Lower lobe of right lung (tissue), 2 donors: ENCODE measurements at places on chromosomes 5 and 9. TPM values are rescaled to one million over a fixed set of nuclear protein-coding genes. Genes with fewer than 3 reads are reported as not detected.

DNA sequence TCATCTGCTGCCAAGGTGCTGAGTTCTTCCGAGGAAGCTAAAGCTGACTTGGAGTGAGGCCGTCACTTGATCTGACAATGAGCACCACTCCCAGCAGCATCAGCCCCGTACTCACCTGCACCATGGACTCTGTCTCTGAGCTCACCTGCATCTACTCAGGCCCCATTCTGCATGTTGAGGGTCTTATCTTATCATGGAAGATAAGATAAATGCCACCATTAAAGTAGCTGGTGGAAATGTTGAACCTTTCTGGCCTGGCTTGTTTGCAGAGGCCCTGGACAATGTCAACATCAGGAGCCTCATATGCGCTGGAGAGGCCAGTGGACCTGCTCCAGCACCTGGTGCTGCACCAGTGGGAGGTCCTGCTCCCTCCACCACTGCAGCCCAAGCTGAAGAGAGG, 35.0 kb upstream of the HMGCS1 start:
- no peak for DNase-seq
- no peaks in the 10 kb centered on the region for H3K4me1 ChIP-seq
- H3K27me3 ChIP-seq, result no peaks in the 10 kb centered on the region
- no peak overlapping the region for H3K27ac ChIP-seq
- no peak overlapping the region for H3K4me3 ChIP-seq

DNA sequence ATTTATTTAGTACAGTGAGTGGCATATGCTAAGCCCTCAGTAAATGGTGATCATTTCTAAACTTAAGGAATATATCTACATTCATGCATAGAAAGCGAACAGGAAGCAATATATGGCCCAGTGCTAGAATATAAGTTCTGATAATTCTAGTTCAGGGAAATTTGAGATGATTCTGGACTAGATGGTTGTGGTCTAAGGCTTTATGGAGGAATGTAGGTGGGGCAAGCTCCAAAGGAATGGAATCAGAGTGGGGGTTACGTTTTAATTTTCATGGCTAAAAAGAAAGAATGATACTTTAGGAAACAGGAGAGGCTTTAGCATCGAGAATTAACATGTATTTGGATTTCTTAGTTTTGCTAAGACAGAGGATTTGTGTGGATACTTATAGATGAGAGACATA, 56.1 kb downstream of the MTREX start:
- no peak overlapping the region for H3K27ac ChIP-seq
- no peaks in the 10 kb centered on the region for H3K4me1 ChIP-seq
- no peaks in the 10 kb centered on the region for H3K27me3 ChIP-seq

GRCh38 chr9:91693226-91693625, 256.8 kb downstream of the ROR2 start:
- H3K36me3 ChIP-seq, result no peaks in the 10 kb centered on the region
- no peak for DNase-seq
- H3K27me3 ChIP-seq, result no peaks in the 10 kb centered on the region
- no peak overlapping the region for H3K4me3 ChIP-seq

GRCh38 chr9:113380869-113381378, 4.1 kb upstream of the HDHD3 start:
- H3K4me1 ChIP-seq, result no peaks in the 10 kb centered on the region
- H3K27me3 ChIP-seq, result no peaks in the 10 kb centered on the region
- H3K27ac ChIP-seq, result no peak overlapping the region

DNA sequence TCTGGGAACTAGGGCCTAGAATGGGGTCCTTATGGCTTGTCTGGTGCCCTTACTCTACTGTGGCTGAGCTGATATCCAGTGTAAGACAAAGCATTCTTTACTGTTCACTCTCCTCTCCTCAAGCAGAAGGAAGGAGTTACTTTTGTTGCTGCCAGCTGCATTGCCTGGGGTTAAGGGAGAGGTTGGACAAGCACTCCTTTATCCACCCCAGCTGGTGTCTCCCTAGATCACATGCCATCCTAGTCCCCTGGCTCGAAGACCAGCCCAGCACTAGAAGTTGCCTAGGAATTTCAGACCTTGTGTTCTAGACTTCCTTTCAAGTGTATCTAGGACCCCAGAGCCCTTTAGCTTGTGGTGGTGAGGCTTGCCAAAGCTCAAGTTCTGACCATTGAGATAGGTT, 1051.5 kb upstream of the C9orf72 start:
- no peaks in the 10 kb centered on the region for H3K36me3 ChIP-seq
- no peak overlapping the region for H3K4me3 ChIP-seq
- no peaks in the 10 kb centered on the region for H3K4me1 ChIP-seq
- no peaks in the 10 kb centered on the region for H3K27me3 ChIP-seq

DNA sequence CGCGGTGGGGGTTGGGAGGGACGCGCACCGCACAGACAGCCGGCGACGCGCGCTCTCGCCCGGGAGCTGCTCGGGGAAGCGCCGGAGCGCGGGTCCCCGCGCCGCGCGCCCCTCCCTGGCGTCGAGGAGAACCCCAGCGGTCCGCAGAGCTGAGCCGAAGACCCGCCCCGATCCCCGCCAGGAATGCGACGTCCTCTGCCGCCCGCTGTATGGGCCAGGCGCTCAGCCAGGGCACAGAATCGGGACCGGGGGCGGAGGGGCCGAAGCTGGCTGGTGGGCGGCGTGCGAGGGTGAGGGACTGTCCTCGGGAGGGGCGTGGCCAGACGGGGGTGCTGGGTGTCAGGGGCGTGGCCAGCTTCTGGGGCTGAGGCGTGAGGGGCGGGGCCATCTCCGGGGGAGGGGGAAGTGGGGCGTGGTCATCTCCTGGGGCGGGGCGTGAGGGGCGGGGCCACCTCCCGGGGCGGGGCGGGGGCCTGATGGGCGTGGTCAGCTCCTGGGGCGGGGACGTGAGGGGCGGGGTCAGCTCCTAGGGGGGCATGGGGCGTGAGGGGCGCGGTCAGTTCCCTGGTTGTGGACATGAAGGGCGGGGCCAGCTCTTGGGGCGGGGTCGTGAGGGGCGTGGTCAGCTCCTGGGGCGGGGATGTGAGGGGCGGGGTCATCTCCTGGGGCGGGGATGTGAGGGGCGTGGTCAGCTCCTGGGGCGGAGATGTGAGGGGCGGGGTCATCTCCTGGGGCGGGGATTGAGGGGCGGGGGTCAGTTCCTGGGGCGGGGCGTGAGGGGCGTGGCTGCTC, 965 bp downstream of the PTGDS start:
- H3K27me3 ChIP-seq, result no peaks in the 10 kb centered on the region
- DNase-seq, result peak; percentile 81
- no peaks in the 10 kb centered on the region for H3K36me3 ChIP-seq
- peak overlapping the region; percentile 55 for H3K4me3 ChIP-seq

DNA sequence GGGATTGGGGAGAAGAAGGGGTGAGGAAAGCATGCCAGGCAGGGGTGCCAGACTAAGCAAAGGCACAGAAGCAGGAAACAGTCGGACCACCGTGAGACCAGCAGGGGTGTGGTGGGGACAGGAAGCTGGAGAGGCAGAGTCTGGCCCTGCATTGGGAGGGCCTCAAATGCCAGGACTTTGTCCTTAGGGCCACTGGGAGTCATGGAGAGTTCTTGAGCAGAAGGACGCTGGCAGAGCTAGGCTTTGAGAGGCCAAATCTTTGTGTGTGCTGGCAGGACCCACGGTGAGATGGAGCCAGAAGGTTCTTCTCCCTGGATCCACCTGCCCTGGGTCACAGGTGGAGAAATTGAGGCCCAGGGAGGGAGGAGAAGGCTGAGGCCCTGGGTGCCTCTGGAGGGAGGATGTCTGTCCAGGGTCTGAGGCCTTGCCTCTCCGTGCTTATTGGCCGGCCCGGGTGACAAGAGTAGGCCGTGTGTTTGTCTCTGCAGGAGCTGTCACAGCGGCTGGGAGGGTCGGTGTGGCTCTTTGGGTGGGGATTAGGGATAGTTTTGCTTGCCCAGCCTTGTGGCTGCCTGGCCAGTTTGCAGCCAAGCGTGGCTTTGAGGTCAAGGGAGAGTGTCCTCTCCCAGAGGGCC, 1.8 kb upstream of the ENG start:
- peaks cover 86% of the 10 kb centered on the region for H3K4me1 ChIP-seq
- no peak for DNase-seq
- peak overlapping the region; percentile 64 for H3K27ac ChIP-seq
- no peak overlapping the region for H3K4me3 ChIP-seq

- no peaks in the 10 kb centered on the region for H3K27me3 ChIP-seq
These were observed 120.2 kb upstream of the SLC25A48 start for GRCh38 chr5:135714126-135714894.

GRCh38 chr5:132210944-132211343, 16.7 kb downstream of the P4HA2 start:
- H3K27me3 ChIP-seq, result no peaks in the 10 kb centered on the region
- no peak overlapping the region for H3K4me3 ChIP-seq
- H3K36me3 ChIP-seq, result peaks cover 69% of the 10 kb centered on the region
- no peak overlapping the region for H3K27ac ChIP-seq
- peaks cover 21% of the 10 kb centered on the region for H3K4me1 ChIP-seq

- H3K4me3 ChIP-seq, result no peak overlapping the region
- DNase-seq, result no peak
- no peaks in the 10 kb centered on the region for H3K27me3 ChIP-seq
- H3K36me3 ChIP-seq, result no peaks in the 10 kb centered on the region
These were observed 20.2 kb upstream of the ALDOB start for GRCh38 chr9:101455656-101456240.

GRCh38 chr5:118597543-118597942, 390.8 kb downstream of the DTWD2 start:
- no peaks in the 10 kb centered on the region for H3K36me3 ChIP-seq
- no peak overlapping the region for H3K27ac ChIP-seq
- no peaks in the 10 kb centered on the region for H3K27me3 ChIP-seq
- DNase-seq, result no peak

DNA sequence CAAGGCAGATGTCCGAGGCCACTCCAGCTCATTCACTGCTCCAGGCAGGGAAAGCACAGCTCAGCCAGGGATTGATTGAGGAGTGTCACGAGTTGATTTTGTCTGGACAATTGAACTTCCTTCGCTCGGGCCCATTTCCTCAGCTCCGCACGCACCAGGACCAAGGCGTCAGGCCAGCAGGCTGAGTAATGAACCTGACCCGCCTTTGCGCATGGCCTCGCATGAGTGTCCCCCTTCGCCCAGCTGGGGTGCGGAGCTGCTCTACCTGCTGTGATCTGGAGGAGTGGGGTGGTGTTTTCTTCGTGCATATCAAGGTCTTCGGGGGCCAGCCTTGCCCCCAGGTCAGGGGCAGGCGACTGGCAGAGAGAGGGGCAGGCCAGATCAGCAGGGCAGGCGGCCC, 44.0 kb downstream of the VAV2 start:
- peak; percentile 48 for DNase-seq
- H3K4me3 ChIP-seq, result no peak overlapping the region
- no peak overlapping the region for H3K27ac ChIP-seq

DNA sequence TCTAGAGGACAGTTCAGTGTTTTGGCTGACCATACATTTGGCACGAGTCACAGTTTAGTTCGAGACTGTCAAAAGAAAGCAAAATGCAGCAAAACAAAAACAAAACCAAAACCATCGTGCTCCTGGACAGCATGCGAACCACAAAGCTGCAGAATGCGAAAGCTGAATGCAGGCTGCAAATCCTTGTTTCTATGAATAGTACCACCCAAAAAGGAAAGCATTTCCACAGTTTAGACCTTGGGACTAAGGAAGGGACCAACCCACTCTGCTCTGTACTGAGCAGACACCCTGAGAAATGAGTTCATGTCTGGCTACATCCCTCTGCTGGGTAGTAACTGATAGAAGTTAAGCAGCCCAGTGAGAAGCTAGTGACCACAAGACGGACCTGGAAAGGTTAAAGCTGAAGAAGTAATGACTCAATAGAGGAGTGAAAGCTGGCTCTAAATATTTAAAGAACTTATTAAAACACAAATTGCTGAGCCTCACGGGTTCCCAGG, 3.9 kb downstream of the GCNT4 start:
- DNase-seq, result no peak
- no peaks in the 10 kb centered on the region for H3K27me3 ChIP-seq
- no peak overlapping the region for H3K4me3 ChIP-seq
- no peak overlapping the region for H3K27ac ChIP-seq
- H3K4me1 ChIP-seq, result peaks cover 24% of the 10 kb centered on the region

DNA sequence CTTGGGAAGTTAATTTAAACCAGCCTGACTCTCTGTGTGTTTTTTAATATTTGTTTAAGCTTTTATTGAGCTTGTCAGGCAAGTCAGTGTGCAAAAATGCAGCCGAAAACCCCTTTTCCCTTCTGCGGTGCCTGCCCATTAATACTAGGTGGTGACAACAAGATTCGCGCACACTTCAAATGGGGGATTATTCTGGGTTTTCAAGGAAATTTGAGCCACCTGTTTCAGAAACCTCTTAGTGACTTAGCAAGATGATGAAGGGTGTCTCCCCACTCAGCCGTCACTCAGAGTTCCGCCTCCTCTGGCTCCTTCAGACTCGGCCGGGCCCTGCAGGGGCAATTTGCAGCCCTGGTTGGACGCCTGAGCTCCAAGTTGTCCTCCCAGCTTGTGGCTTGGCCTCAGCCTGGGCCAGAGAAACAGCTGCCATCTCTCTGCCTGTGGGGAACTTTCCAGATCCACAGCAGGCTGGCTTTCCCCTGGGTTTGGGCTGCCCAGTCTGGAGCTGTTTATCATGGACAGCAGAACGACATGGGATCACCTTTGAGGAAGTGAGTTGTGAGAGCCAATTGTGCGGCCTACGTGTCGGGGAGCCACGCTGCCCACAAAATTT, 75.9 kb downstream of the SPRY4 start:
- H3K27ac ChIP-seq, result peak overlapping the region; percentile 71
- H3K36me3 ChIP-seq, result no peaks in the 10 kb centered on the region
- no peaks in the 10 kb centered on the region for H3K27me3 ChIP-seq

- no peak overlapping the region for H3K4me3 ChIP-seq
- no peak for DNase-seq
- no peaks in the 10 kb centered on the region for H3K27me3 ChIP-seq
- no peak overlapping the region for H3K27ac ChIP-seq
- H3K36me3 ChIP-seq, result no peaks in the 10 kb centered on the region
- peaks cover 26% of the 10 kb centered on the region for H3K4me1 ChIP-seq
These were observed 86.0 kb downstream of the TRIO start for GRCh38 chr5:14229181-14229580.

GRCh38 chr5:45383985-45384384, 312.2 kb downstream of the HCN1 start:
- no peaks in the 10 kb centered on the region for H3K36me3 ChIP-seq
- H3K27me3 ChIP-seq, result no peaks in the 10 kb centered on the region
- no peaks in the 10 kb centered on the region for H3K4me1 ChIP-seq
- no peak for DNase-seq

- no peak overlapping the region for H3K4me3 ChIP-seq
- no peak for DNase-seq
These were observed 140.2 kb downstream of the PAX5 start for GRCh38 chr9:36893911-36894310.

GRCh38 chr5:116765441-116765840, 190.8 kb upstream of the SEMA6A start:
- no peak overlapping the region for H3K27ac ChIP-seq
- no peak overlapping the region for H3K4me3 ChIP-seq
- no peaks in the 10 kb centered on the region for H3K27me3 ChIP-seq
- no peaks in the 10 kb centered on the region for H3K36me3 ChIP-seq

DNA sequence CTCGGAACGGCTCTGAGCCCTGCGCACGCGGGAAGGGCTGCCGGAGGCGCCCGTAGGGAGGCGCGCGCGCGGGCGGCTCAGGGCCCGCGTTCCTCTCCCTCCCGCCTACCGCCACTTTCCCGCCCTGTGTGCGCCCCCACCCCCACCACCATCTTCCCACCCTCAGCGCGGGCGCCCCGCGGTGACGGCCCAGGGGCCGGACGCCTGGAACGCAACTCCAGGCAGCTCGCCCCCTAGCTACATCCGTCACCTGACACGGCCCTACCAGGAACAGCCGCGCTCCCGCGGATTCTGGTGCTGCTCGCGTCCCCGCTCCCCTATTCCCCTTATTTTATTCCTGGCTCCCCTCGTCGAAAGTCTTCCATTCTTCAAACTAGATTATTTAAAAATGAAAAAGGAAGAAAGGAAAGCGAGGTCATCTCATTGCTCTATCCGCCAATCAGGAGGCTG, at the start of gene CDKN2B-AS1:
Gene CDKN2B-AS1 (plus strand): TSS at position 236 of the 450 bp plus-strand sequence.
- peak; percentile 71 for DNase-seq
- H3K4me3 ChIP-seq, result peak within 1 kb of the TSS; percentile 83
- peaks cover 29% of the 10 kb centered on the region for H3K27me3 ChIP-seq
- H3K4me1 ChIP-seq, result peaks cover 14% of the 10 kb centered on the region

Gene SLC27A6
- 0.15 TPM for total RNA-seq

Gene GABRA1
- not detected for total RNA-seq

Gene CORO2A
- total RNA-seq, result 26.1 TPM
